Progenitor cell of endocrine pancreas (in vitro differentiated cells): ENCODE measurements at places on chromosomes 4 and X.

- no peak for DNase-seq
These were observed 85.7 kb downstream of the ADRA2C start for GRCh38 chr4:3851881-3852280.

- DNase-seq: no peak
These were observed 68.1 kb downstream of the APBB2 start for GRCh38 chr4:41146196-41146595.

GRCh38 chr4:35993606-35994005, 250.7 kb downstream of the ARAP2 start:
- DNase-seq: no peak

DNA sequence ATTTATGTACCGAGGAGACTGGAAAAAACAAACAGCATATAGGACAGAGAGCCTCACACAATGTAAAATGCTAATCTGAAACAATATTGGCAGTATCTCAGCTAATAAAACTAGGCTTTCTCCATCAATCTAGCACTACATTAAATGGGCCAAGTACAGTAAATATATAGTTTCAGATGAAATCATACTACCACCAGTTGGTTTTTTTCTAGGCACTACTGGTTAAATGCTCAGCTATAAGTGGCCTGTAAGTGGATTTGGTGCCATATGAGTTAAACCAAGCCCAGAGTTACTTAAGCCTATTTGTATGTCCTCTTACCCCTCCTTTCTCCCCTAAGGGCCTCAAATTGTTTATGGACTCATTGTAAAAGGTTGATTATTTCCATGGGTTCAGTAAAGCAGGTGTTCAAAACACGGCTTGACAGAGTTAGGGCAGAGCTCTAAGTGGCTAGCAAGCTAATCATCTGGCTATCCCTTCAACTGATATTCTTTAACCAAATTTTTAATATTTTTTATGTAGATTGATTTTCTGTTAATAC, 57.5 kb downstream of the FAM13A start:
- DNase-seq: no peak

DNA sequence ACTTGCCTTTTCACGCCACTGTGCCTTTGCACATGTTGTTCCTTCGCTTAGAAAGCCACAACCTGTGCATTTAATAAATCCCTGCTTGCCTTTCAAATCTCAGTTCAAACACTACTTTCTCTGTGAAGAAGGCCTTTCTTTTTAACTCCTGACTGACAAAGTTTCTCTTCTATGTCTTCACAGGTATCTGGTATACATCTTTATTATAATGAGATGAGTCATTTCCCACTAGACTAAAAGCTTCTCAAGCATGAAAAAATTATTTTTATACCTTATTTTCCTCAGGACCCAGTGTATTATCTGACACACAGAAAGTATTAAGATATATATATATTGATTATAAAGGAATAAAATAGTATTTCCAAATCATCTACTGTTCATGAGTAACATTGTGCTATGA, 189.9 kb downstream of the TBCK start:
- DNase-seq: no peak

- DNase-seq: peak; percentile 33
These were observed 28.7 kb downstream of the CLDN34 start for GRCh38 chrX:9995855-9996339.

- no peak for DNase-seq
These were observed 31.7 kb downstream of the RXFP1 start for GRCh38 chr4:158553364-158553763.
